CD4-positive, alpha-beta T cell treated with Interleukin-21 for 1 hour (primary cell): ENCODE measurements at places on chromosomes 6 and 20.

DNA sequence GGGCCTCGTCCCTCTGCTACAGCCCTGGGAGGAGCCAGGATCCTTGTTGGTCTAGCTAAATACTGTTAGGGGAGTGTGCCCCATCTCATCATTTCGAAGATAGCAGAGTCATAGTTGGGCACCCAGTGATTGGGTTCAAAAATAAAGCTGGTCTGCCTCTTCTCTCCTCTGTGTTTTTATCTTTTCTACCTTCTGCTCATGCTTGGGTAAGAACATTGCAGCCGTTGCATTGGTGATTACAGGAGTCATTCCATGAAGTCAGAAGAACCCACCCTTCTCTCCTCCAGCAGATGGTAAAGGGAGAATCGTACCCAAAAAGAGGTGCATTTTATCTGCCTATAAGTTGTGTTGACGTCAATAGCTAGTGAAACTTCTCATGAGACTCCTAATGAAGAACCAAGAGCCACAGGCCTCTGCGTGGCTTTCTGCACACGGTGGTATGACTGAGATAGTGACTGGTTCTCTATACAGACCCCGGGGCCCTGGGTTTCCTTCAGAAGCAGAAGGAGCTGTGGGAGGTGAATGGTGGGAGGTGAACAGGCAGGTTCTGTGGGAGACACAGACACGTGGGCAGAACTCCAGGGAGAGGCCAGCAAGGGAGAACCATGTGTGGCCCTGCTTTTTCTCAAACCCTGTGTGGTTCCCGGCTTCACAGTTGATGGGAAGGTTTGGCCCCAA is 5.7 kb upstream of the FAM209A start:
- no peak for DNase-seq

DNA sequence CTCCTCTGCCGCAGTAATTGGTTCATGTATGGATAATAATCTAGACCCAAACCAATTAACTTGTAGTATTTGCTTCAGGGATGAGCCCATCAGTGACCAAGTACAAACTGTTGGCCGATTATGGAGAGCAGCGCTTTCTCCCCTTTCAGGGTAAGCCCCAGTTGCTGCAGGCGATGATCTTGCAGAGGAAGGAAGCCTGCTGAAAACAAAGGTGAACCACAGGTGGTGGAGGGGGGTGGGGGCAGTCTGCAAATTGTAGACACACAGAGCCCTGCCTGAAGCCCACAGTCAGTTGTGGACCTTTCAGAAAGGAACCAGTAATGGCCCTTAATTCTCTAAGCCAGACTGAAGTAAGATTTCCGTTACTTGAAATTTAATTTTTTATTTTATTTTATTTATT is 167.9 kb upstream of the JARID2 start:
- DNase-seq: no peak

- peak; percentile 30 for DNase-seq
Observed at GRCh38 chr6:87907521-87907920, 140.1 kb upstream of the SPACA1 start.

DNA sequence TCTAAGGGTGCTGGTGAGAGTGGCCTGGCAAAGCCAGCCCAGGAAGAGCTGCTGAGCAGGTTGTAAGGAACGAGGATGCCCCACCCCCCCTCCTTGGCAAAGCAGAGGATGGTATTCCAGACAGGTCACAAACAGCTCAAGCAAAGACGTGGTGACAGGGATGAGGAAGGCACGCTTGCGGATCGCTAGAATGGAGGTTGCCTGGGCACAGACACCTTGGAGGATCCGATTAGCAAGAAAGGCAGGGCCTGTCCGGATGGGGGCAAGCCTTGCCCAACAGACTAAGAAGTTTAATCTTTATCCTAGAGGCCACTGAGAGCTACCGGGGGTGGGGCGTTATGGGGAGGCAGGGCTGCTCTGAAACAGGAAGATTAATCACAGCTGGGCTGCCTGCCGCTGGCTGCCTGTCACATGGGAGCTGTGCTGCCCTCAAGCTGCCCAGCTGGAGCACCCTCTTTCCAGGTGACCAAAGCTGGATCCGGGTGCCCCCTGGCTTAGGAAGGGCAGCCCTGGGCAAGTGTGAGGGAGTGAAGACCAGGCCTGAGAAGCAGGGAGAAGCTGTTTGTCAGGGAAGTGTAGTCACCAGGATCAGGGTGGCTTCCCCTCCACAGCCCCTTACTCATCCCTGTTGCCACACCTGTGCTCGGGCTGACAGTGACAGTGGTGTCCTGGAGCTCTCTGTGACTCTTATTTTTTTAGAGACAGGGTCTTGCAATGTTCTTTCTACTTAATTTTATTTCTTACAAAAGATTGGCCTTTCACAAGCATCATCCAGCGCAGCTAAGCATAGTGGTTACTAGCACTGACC is 9.1 kb upstream of the MAPK13 start:
- DNase-seq: peak; percentile 73

GRCh38 chr20:46423342-46423741 is 16.9 kb upstream of the ELMO2 start:
- no peak for DNase-seq

DNA sequence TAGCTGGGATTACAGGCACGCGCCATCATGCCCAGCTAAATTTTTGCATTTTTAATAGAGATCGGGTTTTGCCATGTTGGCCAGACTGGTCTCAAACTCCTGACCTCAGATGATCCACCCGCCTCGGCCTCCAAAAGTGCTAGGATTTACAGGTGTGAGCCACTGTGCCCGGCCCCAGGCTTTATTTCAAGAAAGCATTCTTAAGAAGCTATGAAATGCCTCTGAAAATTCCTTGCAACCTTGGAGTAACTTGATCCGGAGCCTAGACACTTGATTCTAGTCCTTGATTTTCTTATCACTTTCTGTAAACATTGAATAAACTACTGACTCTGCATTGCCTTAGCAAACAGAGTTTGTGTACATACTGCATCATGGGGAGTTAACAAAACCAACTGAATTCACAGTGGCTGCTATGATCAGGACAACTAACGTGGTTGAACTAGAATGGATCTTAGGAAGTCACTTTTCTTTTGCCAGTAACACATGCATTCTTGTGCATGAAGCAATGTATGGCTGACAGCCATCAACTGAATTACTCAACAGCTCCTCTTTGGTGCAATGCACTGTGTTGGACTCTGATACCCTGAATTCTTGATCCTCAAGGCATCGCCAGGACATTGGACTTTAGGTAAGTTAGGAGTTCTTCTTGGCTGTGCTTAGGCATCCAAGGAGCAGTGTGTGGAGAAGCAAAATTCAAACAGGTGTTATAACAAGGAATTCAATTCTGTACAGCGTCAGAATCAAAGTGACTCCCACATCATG is 102.8 kb upstream of the TMEM170B start:
- no peak for DNase-seq

DNA sequence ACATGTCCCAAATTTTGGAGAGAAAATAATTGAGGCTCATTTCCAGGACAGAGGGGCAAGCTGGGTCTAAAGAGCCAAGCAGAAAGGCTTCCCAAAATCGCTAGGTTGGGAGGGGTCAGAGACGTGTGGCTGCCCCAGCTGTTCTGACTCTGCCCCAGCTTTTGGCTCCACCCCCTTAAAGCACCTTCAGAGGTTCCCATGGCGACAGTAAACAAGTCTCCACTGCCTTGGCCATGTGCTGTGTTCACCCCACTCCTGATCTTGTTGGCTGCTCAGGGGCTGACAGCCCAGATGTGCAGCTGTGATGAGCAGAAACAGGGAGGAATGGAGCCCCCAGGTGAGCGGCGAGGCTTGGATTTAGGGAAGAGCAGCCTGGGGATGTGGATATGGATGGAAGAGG is 72.8 kb upstream of the SPTLC3 start:
- no peak for DNase-seq

DNA sequence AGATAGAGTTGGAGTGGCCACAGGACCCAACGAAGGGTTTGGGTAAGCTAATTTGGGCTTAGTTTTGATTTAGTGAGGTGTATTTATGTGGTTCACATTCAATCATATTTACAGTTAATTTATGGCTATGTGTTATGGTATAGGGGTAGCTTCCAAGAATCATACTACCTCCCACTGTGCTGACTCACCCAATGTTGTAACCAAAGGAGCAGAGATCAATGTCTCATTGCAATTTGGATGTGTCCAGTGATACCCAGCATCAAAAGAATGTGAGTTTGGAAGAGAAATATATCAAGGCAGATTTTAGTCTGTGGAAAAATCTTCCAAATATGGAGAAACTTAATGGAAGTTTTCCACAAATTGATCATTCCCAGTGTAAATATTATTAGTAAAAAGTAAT is 25.3 kb upstream of the SMIM8 start:
- DNase-seq: no peak

GRCh38 chr20:5168651-5169396 is 42.0 kb downstream of the CDS2 start:
- DNase-seq: no peak

DNA sequence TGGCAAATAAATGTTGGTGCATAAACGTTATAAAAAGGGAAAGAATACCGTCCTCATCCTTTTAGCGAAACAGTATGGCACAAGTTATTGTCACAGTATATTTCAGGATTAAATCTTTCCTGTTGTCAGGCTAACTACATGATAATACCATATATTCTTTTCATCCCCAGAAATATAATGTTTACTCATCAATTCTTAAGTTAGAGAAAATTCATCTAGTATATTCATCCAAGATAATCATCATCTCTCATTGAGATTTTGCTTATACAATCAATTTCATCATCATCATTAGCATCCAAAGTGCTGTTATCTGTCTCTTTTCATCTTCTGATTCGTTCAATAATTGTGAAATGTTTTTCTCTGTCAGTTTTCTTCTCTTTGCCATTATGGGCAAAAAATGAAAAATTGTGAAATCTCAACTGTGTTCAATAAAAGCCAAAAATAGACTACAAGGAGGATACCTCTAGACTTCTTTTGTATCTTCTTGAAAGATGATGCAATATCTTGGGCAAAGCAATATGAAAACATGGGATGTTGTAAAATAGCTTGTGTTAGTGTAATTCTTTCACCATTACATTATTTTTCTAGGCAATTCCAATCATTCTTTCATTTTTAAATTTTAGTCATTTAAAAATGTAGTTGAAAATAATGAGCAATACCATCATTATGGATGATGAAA is 2.6 kb downstream of the SPACA1 start:
- DNase-seq: no peak
